ENCODE measurements at places on chromosomes 5 and 9.

DNA sequence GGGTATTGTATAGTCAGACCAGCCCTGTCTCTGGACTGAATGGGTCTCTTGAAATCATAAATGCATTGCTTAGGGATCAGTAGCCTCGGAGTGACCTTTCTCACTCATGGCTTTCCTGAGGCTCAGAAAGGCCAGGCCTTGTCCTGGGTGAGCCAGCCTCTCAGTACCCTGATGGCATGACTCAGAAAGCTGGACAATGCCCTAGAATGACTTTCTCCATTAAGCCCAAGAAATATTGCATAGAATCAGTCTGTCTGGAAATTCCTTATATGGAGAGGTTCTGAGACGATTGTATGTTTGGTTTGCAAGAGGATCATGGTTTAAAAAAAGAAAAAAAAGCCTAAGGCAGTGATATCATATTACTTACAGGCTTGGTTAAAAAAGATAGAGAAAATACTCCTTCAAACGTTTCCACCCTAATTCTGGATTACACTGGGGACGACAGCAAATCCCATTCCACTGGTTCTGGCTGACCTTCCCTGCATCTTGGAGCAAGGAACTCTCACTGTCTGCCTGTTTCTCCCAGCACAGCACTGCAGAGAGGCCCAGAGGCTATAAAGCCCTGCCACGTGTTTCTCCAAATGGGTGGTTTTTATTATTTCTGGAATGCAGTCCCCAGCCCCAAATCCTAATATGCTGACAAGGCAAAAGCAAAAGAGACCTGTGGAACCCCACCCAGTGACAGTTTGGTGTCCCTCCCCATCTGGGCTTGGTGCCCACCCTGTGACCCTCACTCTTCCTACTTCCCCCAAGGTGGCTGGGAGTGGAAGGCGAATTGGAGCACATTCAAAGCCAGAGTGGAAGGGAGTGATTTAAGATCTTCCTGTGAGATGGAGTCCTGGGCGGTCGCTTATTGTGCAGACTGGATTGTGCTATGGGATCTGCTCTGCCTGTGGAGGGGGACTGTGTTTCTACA is 34.4 kb downstream of the MAP1B start:
- no peak for DNase-seq

GRCh38 chr5:29963956-29964355 is 1229.5 kb upstream of the CDH6 start:
- no peak for DNase-seq

DNA sequence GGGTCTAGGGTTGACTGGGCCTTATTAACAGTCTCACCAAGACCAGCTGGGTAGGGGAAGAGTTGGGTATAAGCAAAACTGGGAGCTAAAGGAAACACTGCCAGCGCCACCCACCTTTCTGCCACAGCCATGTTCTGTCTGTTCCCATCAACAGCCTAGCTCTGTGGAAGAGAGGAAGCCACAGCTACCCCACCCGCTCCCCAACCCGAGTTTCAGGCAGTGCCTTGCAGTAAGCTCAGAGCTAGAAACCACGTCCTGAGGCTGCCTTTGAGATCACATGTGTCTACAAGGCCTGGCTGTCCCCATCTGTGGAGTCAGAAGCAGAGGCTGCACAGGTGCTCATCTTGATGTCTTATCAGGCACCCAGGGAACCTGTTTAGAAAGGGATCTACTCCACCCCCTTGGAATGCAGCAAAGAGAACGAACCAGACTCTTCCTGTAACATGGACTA is 15.3 kb downstream of the HNRNPH1 start:
- peak; percentile 54 for DNase-seq

DNA sequence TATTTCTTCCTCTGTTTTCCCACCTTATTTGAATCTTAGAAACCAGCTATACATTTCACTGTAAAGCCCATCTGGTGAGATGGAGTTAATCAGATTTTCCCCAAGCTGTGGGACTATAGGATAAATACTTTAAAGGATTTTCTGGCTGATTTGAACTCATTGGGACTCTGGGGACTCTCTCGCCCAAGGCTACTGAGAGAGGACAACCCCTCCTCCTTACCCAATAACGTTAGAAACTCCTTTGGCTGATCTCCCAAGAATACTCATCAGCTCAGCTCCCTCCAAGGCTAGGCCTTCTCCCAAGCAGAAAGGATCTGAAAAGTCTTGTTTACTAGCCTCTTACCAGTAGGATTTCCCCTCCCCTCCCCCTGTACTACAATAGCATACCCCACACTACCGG is 1.5 kb upstream of the GLRA1 start:
- peak; percentile 10 for DNase-seq

GRCh38 chr5:164354139-164354751 is 848.8 kb downstream of the MAT2B start:
- DNase-seq, result no peak

DNA sequence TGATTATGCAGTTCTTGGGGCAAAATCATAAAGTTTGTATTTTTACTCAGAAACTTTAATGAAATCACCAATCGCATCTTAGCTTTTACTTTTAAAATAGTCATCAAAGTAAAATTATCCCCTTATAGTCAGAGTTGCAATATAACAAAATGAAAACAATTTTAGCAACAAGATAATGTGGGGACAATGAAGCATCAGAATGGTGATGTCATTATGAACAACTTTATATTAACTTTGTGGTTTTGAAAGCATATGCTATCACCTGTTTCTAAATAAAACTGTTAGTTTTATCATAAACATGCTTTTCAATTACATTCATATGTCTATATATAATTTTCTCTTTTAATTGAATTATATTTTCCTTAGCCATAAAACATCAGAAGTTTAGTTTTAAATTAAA is 856.8 kb downstream of the CDH9 start:
- no peak for DNase-seq

GRCh38 chr5:60576425-60576824 is 123.5 kb downstream of the DEPDC1B start:
- no peak for DNase-seq

DNA sequence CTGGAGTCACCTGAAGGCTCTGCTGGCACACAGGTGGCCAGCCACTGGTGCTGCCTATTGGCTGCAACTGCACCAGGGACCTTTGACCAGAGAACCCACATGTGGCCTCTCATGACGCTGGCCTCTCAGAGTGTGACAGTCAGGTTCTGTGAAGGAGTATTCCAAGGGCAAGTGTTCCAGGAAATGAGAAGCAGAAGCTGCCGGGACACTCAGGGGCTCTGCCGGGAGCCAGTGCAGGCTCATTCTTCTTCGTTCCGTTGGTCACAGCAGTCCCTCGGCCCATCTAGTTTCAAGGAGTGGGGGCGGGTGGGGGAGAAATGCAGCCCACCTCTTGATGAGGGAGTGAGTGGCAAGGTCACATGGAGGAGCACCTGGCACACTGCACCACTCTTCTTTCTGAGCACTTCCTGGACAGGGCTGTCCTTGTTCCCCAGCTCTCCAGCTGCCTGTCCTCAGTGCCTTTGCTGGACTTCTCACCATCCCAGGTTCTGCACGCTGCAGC is 237.5 kb downstream of the GADD45G start:
- no peak for DNase-seq

- DNase-seq, result no peak
These were observed 394.5 kb downstream of the NFIB start for GRCh38 chr9:13919401-13919800.

DNA sequence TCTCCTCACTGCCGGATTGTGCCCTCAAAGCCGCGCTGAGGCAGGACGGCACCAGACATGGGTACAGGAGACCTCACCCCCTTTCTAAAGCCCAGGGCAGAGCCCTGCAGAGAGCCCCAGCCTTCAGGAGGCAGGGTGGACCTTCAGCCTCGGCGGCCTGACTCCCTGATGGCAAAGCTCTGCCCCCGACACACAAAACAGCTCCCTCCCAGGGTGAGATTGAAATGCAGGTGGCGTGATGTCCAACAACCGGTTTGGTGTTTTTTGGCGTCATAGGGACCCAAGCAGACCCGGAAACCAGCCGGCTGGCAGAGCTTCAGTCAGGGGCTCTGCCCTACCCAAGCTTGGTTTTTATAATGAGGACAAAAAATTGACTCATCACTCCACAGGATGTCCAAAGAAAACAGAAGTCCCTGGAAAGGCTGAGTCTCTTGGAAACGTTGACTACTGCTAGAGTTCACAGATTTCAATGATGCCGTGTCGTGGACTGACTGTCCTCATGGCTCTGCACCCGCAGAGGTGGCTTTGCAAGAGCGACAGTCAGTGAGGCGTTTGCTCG is 275.2 kb upstream of the IRX1 start:
- no peak for DNase-seq

DNA sequence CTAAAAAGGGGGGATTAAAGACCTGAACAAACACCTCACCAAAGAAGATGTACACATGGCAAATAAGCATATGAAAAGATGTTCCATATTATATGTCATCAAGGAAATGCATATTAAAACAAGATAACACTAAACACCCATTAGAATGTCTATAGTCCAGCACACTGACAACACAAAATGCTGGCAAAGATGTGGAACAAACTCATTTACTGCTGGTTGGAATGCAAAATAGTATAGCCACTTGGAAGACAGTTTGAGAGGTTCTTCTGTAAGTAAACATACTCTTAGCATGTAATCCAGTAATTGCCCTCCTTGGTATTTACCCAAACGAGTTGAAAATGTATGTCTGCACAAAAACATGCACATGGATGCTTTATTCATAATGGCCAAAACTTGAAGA is 73.6 kb downstream of the RGMB start:
- DNase-seq, result no peak

DNA sequence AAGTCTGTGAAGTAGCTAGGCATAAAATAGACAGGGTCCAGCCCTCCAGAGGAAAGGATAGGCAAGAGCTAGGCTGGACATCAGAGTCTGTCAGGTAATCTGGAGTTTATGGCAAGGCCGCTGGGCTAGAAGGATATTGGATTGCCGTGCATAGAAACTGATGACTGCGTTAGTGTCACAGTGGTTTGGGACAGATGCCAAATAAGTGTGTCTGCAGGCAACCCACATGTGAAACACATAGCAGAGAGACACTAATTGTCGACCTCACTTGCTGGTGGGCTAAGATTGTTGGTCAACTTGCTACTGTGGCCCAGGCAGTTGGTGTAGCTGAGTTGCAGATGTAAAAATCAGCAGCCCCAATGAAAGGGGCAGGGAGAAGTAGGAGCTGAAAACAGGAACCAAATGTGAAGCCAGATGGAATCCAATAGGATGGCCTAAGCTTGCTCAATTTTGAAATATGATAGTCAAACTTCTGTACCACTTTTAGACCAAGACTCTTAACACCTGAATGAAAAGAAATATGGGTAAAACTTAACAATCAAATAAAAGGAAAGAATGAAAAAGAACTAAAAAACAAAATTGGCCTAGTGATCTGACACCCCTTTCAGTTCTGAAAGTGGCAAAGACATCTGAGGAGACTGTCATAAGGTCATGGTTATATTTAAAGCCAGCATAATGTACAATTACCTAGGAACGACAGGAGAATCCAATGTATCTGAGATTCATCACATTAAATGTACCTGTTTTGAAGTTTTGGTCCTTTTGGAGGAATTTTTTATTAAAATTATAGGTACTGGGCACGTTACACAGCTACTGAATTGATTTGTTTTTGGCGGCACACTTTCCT is 243.3 kb upstream of the ACTBL2 start:
- no peak for DNase-seq

GRCh38 chr5:58314356-58315210 is 145.3 kb downstream of the PLK2 start:
- DNase-seq, result no peak

DNA sequence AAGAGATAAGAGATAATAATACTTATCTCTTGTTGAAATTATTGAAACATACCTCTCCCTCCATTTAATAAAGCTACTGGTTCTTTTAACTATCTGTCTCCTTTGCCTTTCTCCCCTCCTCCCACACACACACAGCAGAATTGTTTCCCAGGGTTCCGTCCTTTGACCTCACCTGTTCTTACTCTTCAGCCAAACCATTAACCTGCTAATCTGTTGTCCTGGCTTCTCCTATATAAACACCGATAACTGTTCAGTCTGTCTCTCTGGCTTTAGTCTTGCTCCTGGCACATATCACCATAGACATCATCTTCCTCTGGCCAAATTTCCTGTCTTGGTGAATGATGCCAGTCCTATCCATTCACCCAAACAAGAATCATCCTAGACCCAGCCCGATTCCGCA is 7.7 kb downstream of the RHOBTB3 start:
- DNase-seq, result no peak

- DNase-seq, result no peak
These were observed 70.3 kb upstream of the SAP30L start for GRCh38 chr5:154375329-154376008.

DNA sequence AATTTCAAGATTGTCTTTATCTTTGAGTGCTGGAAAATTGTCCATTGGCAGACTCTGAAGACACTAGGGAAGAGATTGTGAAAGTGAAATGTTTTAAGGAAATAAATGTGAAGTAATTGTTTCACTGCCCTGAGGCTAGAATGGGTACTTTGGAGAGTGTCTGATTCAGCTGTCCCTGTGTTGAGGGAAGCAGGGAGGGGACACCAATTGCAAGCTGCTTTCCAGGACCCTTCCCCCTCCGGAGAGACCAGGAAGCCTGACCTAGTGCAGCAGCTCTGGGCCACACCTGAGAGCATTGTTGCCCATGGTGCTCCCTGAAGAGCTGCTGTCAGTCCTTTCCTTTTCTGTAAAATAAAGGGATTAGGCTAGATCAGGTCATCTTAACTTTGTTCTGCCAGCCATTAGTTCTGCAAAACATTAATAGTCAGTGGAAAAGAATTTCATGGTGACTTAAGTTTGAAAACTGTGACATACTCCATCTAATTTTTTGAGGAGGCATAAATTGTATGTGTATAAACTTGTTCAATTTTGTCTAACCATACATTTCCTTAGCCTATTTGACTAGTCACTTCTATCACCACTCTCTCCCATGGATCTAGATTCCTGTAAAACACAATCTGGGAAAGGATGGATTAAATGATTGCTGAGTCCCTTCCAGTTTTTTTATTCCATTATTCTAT is 18.8 kb downstream of the MAP1B start:
- DNase-seq, result no peak

- peak; percentile 47 for DNase-seq
These were observed 123.3 kb downstream of the SUSD1 start for GRCh38 chr9:112051812-112052211.

DNA sequence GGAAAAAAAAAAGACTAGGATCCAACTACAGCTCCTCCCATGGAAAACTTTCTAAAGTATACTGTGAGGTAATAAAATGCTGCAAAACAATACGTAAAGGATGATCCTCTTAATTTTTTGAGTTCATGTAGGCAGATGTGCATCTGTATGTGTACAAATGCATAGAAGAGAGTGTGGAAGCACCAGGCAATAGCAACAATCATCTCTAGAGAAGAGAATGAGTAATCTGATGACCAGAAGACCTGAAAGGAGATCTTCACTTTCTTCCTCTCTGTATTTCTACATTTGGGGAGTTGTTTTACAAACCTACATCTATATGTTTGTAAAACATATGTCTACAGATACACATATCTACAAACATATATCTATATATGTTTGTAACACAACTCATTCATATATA is 29.3 kb upstream of the SPDL1 start:
- DNase-seq, result no peak

Data from cerebellar cortex (tissue), 1 donor.